Activated CD4-positive, alpha-beta memory T cell treated with anti-CD3 and anti-CD28 coated beads for 36 hours (primary cell): ENCODE measurements at places on chromosomes 13 and 19.

DNA sequence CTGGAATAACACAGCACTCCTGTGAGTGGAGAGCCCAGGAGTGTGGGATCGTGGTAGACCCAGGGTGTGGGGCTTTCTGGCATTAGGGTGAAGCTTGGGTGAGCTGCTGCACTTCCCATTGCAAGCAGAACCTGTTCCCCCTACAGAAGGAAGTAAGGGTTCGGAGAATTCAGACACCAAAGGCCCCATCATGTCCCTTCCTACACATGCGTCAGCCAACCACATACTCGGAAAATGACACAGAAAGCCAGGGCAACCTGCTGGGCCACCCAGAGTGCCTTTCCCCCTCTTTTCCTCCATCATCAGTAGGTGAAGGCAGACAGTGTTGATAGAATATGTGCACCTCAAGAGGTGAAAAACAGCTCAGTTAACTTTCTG, 42.9 kb downstream of the GGACT start:
- DNase-seq = no peak

DNA sequence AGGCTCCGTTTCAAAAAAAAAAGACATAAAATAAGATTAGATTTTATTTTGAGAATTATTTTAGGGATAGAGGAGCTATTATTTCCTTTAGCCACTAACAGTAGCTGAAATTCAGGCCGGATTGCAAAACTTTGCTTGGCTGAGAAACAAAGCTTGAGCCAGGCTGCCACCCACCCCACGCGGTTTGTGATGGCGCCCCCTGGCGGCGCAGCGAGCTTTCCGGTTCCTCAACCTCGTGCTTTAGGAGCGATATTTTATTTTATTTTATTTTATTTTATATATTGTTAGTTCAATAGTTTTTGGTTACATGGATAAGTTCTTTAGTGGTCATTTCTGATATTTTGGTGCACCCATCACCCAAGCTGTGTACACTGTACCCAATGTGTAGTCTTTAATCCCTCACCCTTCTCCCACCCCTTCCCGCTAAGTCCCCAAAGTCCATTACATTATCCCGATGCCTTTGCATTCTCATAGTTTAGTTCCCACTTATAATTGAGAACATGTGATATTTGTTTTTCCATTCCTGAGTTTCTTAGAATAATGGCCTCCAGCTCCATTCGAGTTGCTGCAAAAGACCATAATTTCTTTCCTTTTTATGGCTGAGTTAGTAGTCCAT, 19.8 kb upstream of the CEACAM4 start:
- DNase-seq = peak; percentile 62

DNA sequence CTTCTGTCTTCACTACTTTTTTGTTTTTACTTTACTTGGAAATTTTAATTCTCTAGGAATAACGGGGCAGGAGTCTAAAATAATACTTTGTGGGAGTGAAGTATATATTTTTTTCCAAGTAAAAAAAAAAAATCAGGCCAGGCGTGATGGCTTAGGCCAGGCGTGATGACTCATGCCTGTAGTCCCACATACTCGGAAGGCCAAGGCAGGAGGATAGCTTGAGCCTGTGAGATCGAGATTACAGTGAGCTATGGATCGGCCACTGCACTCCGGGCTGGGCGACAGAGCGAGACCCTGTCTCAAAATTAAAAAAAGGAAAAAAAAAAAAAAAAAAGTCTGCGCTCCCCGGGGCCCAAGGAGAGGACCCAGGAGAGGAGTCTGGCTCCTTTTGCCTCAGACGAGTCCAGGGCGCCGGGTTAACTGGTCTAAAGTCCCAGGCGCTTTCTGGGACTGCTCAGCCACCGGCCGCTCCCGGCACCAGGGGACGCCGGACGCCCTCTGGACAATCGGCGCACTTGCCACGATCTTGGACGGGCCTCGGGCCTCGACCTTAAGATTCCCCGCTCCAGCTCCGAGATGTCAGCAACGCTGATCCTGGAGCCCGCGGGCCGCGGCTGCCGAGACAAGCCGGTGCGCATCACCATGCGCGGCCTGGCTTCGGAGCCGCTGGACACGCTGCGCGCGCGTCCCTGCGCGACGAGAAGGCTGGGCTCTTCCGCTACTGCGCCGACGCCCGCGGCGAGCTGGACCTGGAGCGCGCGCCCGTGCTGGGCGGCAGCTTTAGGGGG, 2.7 kb upstream of the ZFP82 start:
- DNase-seq = no peak

GRCh38 chr13:99417201-99418102, 83.8 kb upstream of the TM9SF2 start:
- peak; percentile 10 for DNase-seq

- no peak for DNase-seq
These were observed 5.3 kb downstream of the SBNO2 start for GRCh38 chr19:1168572-1169410.

DNA sequence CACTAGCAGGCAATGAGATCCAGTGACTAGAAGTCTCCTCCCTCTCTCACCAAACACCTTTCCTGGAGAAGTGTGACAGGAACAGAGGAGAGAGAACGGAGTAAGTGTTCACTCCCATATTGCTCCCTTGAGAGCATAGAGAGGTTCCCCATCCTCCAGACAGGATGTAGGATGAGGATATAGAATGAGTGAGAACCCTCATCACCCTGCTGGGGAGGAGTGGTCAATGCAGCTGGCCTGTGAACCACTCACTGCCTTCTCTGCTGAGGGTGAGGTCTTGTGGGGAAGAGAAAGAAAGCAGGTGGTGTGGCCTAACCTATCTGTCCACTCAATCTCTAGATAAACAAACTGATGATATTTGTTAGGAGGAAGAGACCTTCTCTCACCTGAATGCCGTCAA, 386.6 kb downstream of the PCDH20 start:
- no peak for DNase-seq

DNA sequence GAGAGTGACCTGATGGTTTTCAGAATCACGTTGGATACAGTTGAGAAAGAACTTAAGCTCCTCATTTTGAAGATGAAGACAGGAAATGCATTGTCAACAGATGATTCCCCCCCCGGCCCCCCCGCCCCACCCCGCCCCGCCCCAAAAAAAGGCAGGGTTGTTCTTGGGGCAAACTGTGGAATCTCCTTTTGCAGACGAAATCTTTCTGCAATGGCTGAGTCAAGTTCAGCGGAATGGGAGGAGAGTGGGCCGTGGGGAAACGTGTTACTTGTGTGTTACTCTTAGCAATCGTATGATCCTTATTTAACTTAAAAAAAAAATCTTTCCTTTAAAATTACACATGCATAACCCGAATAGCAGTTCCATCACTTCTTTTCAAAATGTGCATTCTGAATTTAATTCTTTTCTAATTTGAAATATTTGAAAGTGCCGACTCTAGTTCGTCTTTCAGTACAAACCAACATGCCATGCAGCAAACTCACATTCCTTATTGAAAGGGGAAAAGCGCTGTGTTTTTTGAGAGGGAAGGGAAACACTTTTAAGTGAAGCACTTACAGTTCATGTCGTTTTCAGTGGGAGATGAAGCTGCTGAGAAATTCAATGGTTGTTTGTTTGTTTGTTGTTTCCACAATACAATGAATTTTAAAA, 348.5 kb upstream of the ARGLU1 start:
- DNase-seq = no peak

- no peak for DNase-seq
These were observed 77.0 kb upstream of the ZNF507 start for GRCh38 chr19:32268381-32268780.

- no peak for DNase-seq
These were observed 108.7 kb upstream of the UBL3 start for GRCh38 chr13:29959086-29959485.

DNA sequence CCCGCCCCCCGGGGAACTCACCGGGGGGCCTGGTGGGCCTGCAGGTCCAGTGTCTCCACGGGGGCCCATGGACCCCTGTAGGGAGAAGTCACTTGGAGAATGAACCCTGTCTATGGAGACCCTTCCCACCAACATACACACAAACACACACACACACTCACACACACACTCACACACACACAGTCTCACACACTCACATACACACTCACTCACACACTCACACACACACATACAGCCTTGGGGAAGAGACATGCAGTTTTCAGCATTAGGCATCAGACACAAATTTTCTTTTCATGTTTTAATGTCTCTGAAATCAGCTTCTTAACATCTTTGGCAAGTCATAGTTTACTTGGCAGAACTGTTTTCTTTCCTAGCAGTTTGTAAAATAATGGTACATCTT, 31.0 kb upstream of the OLFM2 start:
- no peak for DNase-seq

DNA sequence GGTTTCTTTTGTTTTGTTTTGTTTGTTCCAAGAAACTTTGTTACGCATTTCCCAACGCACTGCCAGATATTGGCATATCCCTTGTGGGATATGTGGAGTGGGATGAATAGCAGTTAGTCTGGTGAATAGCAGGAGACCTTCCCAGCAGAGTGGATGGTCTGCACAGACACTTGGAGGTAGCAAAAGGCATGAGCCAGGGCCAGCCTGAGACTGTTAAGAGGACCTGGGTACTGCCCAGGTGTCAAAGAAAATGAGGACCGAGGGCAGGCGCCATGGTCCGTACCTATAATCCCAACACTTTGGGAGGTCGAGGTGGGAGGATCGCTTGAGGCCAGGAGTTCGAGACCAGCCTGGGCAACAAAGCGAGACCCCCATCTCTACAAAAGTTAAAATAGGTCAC, 13.5 kb upstream of the PDCD5 start:
- no peak for DNase-seq

DNA sequence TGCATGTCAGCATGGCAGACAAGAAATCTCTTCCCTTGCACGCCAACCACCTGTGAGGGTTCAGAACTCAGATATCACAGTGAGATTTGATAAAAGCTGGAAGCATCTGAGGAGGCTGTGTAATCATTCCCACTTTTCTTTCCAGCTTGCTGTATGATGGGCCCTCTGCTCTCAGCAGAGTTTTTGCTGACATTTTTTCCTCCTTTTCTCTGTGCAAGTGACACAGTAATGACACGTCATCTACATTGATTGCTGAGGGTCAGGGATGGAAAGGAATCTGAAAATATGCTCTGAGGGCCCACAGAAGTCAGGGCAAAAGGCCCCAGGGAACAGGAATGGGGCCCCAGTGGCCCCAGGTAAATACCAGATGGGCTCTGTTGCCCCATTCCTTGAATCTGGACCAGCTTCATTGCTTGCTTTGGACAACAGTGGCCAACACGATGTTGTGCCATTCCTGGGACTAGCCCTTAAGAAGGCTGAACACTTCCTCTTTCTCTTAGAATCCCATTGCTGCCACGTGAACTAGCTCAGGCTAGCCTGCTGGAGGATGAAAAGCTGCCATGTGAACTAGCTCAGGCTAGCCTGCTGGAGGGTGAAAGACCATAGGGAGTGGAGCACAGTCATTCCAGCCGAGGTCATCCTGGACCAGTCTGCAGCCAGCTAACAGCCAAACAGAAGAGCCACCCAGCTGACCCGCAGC, 68.2 kb downstream of the CACNA1A start:
- DNase-seq = no peak

GRCh38 chr13:29438769-29439168, 156.7 kb downstream of the SLC7A1 start:
- no peak for DNase-seq

GRCh38 chr13:71015021-71015420, 852.0 kb downstream of the DACH1 start:
- DNase-seq = no peak

GRCh38 chr19:1837625-1838105, 10.6 kb downstream of the REXO1 start:
- DNase-seq = peak; percentile 71

DNA sequence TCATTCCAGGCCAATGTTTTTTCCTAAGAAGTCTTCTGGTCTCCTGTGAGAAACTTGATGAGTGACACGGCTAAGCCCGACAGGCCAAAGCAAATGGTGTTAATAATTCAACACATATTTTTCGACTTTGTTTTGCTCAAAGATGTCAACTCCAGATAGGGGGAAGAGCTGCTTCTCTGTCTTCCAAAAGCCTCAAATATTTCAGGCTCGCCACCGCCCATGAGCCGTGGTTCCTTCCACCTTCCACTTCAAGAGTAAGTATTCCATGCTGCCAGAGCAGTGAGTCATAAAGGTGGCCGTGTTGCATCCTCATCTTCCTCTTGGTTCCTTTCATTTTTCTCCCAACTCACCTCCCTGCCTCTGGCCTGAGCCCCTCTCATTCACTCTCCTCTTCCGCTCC, 272.6 kb downstream of the EFNB2 start:
- DNase-seq = no peak

DNA sequence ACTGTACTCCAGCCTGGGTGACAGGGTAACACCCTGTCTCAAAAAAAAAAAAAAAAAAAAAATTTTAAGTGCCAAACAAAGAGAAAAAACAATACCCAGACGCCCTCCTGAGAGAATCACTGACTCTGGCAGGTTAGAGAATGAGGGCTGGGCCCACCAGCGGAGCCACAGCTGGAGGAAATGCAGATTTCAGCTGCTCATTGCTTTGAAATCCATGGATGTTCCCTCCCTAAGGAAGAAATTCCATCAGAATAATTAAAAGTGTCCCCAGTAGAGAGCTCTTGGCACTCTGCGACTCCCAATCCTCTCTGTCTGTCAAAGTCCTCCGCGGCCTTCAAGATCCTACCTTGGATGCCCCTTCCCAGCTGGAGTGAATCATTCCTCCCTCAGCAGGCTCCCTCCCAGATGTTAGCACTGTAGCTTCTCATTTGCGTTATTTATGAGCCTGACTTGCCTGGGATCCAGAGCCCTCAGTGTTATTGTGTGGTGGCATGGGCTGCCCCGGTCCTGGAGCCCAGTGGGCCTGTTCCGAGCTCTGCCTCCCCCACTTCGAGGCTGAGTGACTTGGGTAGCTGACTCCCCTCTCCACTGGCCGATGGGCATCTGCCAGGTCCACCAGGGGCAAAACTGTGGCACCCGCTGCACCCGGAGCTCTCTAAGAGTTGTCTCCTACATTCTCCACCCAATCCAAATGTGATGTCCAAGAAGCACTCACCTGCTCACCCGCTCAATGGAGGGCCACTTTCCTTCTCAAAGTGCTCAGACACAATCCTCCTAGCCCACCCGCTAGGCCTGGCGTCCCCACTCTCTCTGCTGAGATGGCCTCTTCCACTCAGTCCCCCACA, 47.0 kb downstream of the SERP2 start:
- no peak for DNase-seq

GRCh38 chr13:113976711-113977684, 3.1 kb upstream of the C13orf46 start:
- no peak for DNase-seq

GRCh38 chr19:35846038-35846668, 6.2 kb downstream of the NPHS1 start:
- no peak for DNase-seq

- DNase-seq = no peak
These were observed 3.1 kb downstream of the TMEM86B start for GRCh38 chr19:55225415-55225958.
